ENCODE measurements at places on chromosomes 5 and 9.

GRCh38 chr5:102498271-102499034 is at the start of gene SLCO6A1:
Gene SLCO6A1, minus strand, starts transcription at chr5:102499001. Its CDS starts 157 bp downstream, at chr5:102498844.
- no peaks in the 10 kb centered on the region for H3K36me3 ChIP-seq
- no peaks in the 10 kb centered on the region for H3K27me3 ChIP-seq
- H3K27ac ChIP-seq: no peak within 1 kb of the TSS
- H3K4me3 ChIP-seq: no peak within 1 kb of the TSS
- no peaks in the 10 kb centered on the region for H3K4me1 ChIP-seq
- no peak for DNase-seq

DNA sequence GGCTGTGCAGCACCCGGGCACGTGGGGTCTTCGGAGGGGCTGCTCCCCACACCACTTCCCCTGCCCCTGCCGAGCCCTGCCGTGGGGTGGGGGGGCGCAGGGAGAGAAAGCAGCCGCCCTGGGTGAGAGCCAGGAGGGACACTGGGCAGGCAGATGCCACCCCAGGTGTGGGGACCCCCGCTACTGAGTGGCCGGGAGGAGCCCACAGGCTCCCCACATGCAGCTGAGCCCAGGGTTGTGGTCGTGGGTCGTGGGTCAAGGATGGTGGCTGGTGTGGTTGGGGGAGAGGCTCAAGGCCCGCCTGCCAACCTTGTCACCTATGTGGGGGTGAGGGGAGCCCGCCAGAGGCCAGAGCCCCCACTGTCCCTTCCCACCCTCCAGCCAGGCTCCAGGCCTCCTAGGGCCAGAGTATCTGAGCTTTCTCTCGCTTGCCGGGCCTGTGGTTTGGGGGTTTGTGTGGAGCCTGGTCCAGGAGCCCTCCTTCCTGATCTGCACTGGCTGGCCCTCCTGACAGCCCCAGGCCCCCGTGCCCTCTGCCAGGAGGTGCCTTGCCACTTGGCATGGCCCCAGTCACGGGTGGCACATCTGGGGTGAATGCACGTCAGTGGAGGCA is 35.5 kb downstream of the EXOC3 start:
- H3K4me1 ChIP-seq: no peaks in the 10 kb centered on the region

GRCh38 chr5:39284552-39284951 is 65.2 kb upstream of the FYB1 start:
- no peaks in the 10 kb centered on the region for H3K27me3 ChIP-seq
- DNase-seq: no peak
- no peak overlapping the region for H3K4me3 ChIP-seq

GRCh38 chr9:104961238-104961637 is 33.3 kb upstream of the ABCA1 start:
- peak; percentile 58 for DNase-seq
- H3K27ac ChIP-seq: no peak overlapping the region
- no peaks in the 10 kb centered on the region for H3K36me3 ChIP-seq
- no peaks in the 10 kb centered on the region for H3K27me3 ChIP-seq
- no peak overlapping the region for H3K4me3 ChIP-seq

- DNase-seq: no peak
- H3K27me3 ChIP-seq: no peaks in the 10 kb centered on the region
- no peaks in the 10 kb centered on the region for H3K36me3 ChIP-seq
- H3K4me3 ChIP-seq: no peak overlapping the region
- no peaks in the 10 kb centered on the region for H3K4me1 ChIP-seq
- no peak overlapping the region for H3K27ac ChIP-seq
These were observed 1121.6 kb downstream of the MAT2B start for GRCh38 chr5:164627021-164627420.

DNA sequence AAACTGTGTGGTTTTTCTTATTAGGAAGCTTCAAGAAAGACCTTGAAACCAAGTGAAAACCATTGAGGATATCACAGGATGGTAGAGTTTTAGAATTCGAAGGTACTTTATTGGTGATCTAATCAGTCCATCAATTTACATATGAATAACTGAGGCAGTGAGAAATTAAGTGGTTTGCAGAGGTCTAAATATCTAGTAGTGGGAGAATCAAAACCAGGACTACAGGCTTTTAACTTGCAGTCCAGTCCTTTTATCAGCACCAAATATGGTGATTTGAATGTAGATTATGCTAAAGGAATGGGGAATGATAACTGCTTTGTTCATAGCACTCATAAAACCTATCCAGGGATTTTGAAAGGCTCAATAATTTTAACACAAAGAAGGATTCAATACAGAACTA is 85.8 kb downstream of the ZSWIM6 start:
- no peak for DNase-seq
- H3K4me1 ChIP-seq: no peaks in the 10 kb centered on the region
- no peak overlapping the region for H3K27ac ChIP-seq
- no peaks in the 10 kb centered on the region for H3K27me3 ChIP-seq
- no peaks in the 10 kb centered on the region for H3K36me3 ChIP-seq

GRCh38 chr9:122055701-122056100 is 37.4 kb downstream of the TTLL11 start:
- H3K36me3 ChIP-seq: no peaks in the 10 kb centered on the region
- H3K27ac ChIP-seq: no peak overlapping the region
- peaks cover 2% of the 10 kb centered on the region for H3K4me1 ChIP-seq
- DNase-seq: no peak
- H3K4me3 ChIP-seq: no peak overlapping the region
- no peaks in the 10 kb centered on the region for H3K27me3 ChIP-seq

All from fibroblast of lung (primary cell).